ENCODE measurements at places on chromosomes 3 and 15.

DNA sequence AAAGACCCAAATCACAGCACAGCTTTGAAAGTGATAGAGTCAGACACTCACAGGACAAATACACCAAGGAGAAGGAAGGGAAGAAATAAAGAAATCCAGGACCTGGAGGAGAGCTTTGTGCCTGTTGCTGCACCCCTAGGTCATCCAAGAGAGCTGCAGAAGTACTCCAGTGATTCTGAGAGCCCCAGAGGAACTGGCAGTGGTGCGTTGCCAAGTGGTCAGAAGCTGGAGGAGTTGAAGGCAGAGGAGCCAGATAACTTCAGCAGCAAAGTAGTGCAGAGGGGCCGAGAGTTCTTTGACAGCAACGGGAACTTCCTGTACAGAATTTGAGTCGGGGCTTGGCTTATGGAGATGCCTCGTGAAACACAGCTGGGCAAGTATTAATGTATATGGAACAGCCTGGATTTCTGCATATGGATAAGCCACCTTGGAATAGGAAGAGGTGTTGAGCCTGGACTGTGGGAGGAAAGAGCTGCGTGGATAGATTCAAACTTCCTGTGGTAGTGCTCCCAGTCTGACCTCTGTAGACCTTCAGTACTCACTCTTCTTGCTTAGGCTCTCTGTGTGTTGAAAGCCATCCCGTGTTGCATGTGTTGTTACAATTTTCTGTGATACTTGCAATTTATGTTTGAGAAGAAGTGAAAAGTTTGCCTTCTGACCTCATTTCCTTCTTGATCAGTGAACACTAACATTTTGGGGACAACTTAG, 6.1 kb downstream of the NGRN start:
- no peak for DNase-seq

DNA sequence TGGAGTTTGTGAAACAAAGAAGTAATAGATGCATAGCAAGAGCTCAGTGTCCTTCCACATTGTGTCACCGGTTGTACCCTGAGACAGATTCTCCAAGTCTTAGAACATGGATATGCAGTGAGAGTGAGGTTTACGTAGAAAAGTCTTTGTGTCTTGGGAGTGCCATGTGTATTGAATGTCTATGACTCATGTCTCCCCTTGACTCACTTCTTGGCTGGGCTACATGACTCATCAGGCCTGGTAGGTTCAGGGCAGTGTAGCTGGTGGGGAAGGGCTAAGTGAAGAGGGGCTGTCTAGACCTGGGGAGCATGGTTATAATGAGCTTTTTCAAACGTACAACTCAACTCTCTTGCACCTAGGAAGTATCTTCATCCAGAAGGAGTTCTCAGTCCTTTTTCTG, 167.4 kb downstream of the GAP43 start:
- peak; percentile 53 for DNase-seq

DNA sequence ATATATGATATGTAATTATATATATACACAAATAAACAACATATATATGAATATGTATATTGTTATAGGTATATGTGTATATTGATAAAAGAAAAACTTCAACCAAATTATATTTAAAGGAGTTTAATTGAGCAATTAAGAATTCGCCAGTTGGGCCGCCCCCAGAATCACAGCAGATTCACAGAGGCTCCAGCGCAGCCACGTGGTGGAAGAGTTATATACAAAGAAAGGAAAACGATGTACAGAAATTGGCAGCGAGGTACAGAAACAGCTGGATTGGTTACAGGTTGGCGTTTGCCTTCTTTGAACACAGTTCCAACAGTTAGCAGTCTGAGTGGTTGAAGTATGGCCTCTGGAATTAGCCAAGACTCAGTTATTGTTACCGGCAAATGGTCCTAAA, 137.3 kb upstream of the SLC24A5 start:
- no peak for DNase-seq

DNA sequence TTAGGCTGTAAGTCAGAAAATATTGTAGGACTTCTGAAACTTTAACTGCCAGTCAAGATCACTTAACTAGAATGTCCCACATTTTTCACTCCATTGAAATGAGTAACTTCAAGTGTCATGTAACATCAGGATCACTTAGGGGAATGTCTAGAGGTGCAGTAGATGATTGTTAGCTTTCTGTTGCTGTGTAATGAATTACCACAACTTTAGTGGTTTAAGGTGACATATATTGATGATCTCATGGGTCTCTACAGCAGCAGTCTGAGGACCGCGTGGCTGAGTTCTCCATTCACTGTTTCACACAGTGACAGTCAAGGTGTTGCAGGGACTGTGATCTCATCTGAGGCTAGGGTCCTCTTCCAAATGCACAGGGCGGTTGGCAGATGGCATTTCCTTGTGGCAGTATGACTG, 82.7 kb downstream of the SLC25A26 start:
- peak; percentile 24 for DNase-seq

DNA sequence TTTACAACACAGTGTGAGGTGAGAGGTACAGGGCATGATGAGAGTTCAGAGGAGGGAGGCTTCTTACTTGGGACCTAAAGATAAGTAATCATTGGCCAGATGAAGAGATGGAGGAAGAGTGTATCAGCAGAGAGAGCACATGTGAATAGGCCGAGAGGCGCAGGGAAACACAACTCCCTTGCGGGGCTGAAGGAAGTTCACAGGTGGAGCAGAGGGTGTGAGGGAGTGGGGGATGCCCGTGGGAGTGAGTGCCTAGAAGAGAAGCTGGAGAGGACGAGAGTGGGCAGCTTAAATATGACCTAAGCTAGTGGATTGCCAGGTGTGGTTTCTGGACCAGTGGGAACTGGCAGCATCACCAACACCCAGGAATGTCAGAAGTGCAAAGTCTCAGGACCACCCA, 98.2 kb upstream of the TBC1D5 start:
- no peak for DNase-seq

DNA sequence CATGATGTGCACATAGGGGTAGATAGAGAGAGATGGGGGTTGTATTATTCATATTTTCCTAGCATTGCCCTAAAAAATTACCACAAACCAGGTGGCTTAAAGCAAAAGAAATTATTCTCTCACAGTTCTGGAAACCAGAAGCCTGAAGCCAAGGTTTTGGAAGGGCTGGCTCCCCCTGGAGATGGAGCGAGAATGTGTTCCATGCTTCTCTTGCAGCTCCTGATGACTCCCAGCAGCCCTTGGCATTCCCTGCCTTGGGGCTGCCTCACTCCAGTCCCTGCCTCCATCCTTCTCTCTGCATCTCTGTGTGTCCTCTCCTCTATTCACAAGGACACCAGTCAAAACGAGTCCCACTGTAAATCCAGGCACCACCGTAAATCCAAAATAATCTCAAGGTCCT, 91.5 kb upstream of the FAM174B start:
- no peak for DNase-seq

DNA sequence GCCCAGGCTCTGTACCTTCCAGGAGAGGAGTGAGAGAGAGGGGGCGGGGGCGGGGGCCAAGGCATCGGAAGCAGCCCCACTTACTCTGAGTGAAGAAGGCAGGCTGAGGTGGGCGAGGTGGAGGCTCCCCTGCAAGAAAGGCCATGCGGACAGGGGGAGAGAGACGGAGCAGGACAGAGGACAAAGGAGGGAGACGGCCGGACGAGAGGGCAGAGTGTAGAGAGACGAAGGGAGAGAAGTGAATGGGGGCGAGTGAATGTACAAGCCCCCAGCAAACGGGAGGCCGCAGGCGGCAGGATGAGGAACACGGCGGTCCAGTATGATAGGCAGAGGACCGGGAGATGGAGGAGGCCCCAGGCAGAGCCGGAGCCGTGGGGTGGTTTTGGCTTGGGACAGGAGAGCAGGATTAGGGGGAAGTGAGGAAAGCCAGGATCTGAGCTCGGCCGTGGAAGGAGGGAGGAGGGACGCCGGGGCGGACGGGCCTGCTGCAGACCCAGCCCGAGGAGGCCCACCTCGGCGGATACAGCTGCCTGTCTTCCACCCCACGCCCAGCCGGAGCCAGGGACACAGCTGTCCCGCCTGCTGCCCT, 38.8 kb downstream of the TNK2 start:
- DNase-seq = no peak

- peak; percentile 64 for DNase-seq
These were observed 401.8 kb downstream of the SHQ1 start for GRCh38 chr3:72446218-72447058.

DNA sequence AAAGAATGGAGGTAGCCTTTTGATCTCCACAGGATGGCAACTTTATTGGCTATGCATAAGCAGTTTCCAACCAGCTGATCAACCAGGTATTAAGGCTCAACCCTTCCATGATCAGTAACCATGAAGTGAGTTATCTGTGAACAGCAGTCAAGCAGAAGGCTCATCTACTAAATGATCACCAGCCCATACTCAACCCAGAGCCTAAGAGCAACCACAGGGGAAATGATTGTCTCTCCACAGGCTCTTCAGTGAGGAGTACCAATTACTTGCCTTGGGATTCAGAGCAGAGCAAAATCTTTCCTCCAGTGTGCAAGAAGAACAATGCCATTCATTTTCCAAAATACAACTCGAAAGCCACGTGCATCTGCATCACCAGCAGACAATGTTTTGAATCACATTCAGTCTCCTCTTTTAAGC, 754.8 kb downstream of the ROBO1 start:
- no peak for DNase-seq

GRCh38 chr3:21729331-21729730, 21.7 kb downstream of the ZNF385D start:
- DNase-seq = no peak

DNA sequence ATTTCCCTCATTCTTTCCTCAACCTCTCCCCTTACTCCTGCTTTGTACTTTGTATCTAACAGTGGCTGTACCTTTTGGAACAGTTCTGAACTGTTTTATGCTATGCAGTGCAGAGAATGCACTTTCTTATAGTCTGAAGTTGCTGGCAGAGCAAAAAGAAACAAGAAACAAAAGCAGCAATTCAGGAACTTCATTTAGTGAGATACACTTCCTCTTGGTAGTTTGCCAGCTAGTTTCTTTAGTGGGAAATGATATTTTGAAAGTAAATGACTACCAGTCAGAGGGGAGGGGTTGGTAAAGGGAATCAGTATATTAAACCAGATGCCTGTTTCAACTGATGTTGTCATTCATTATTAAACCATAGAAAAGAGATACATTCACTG, 55.0 kb upstream of the CHD2 start:
- no peak for DNase-seq

DNA sequence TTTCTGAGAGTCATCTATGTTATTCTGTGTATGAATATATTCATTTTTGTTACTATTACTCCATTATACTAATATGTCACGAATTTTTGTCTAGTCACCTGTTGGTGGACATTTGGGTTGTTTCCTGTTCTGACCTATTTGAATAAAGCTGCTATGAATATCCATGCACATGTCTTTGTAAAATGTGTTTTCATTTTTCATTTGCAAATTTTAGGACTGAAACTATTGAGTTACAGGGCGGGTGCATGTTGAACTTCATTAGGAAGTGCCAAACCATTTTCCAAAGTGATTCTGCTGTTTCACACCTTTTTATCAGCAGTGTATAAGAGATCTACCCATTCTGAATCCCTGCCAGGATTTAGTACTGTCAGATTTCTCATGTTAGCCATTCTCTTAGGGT, 37.7 kb upstream of the IQCF6 start:
- no peak for DNase-seq

- DNase-seq = no peak
These were observed 8.5 kb downstream of the CCDC9B start for GRCh38 chr15:40332113-40332781.

DNA sequence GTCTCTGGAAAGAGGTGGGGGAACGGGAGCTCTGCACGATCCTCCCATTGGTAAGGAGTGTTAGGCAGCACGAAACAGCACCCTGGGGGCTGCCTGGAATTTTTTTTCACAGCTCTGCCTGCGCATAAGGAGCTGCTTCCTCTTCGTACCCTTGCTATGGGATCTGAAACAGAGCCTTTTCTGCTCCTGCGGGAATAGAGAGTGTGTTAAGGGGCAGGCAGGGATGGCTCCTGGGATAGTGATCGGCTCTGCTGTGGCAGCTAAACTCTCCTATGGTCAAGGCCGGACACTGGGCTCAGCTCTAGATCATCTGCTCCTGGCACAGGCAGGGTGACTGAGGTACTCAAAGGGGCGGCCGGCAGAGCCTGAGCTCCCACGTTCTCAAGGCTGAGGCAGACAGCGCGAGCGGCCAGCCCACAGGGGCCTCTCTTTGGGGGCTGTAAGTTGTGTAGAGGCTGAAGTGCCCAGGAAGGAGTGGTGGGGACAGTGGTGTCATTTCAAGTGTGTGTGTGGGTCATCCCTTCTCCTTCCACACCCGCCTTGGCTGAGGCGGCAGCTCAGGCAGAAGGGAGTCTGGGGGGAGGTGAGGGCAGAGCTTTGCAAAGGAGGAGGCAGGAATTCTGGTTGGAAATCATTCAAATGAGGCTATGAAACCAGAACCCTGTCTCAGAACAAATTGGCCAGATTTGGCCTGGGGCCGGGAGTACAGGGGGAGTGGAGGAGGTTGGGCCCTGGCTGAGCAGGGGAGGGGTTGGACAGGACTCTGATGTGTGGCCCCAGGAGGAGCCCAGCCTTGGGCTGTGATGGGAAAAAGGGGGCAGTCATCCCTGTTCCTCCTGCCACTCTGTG, 31.0 kb downstream of the EPHB3 start:
- DNase-seq = no peak

- no peak for DNase-seq
These were observed 8.6 kb upstream of the CTNNB1 start for GRCh38 chr3:41190509-41191284.

GRCh38 chr3:15460891-15461531, 33.6 kb downstream of the EAF1 start:
- peak; percentile 7 for DNase-seq

DNA sequence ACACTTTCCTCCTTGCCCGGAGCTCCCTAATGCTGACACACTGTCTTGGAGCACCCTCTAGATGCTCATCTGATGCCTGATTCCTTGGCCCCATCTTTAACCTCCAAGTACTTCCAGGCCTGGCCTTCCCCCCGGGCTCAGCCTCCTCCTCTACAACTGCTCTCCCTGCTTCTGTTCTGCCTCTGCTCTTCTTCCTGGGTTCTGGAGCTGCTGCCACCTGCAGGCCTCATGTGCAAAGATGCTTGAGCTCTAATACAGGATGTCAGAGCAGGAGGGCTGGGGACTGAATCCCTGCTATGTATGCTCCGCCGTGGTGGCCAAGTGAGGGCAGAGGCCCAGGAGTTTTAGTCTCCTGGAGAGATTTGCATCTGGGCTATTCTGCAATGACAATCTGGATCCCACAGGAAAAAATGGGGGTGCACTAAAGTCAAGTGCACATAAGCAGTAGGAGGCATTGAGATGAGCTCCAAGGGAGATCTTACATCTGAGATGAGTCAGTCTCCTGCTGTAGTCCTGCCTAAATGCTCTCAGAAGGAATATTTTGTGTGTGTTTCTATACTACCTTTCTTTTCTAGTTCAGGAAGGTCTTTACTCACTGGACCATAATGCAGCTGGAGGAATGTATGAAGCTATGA, 296.3 kb downstream of the UACA start:
- peak; percentile 46 for DNase-seq

Measured in activated naive CD8-positive, alpha-beta T cell treated with anti-CD3 and anti-CD28 coated beads, Interleukin-2, amount 50 U/mL, for 24 hours (primary cell).